ENCODE measurements at places on chromosomes 2 and 18. TPM values are rescaled to one million over a fixed set of nuclear protein-coding genes. Genes with fewer than 3 reads are reported as not detected.

DNA sequence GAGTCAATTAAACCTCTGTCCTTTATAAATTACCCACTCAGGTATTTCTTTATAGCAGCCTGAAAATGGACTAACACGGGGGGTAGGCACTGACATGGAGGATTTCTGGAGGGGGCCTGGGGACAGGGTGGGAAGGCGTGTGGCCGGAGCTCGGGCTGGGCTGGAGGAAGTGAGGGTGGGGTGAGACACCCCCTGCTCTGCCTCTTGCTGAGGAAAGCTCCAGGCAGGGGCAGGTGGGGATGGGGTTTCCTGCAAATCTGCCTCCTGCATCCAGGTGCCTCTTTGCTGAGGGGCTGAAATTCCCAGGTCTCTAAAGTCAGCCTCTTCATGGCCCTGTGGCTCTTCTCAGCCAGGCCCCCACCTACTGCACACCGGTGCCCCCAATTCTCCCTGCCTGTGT, 25.7 kb upstream of the OTOS start:
- no peak for DNase-seq

DNA sequence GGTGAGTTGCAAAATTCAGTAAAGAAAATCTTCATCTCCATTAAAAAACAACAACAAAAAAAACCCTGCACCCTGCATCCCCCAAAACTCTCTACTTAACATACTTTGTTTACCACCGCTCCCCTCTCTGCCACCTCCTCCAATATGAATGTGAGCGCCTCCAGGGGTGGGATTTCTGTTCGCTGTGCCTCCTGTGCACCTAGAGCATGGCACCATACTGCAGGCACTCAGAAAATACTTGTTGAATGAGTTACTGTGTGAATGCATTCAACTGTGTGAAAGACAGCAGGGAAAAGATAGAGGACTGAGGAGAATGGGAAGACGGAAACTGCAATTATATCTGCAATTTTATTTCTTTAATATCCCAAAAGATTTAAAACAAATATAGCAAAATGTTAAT, 4.5 kb downstream of the CEBPZ start:
- peak; percentile 12 for DNase-seq

The FN1 gene
- polyA plus RNA-seq: 284 TPM

GRCh38 chr2:94960266-94960665, 65.2 kb upstream of the MAL start:
- no peak for DNase-seq

- DNase-seq: no peak
These were observed 263.8 kb downstream of the RAD51AP2 start for GRCh38 chr2:17254421-17254820.

DNA sequence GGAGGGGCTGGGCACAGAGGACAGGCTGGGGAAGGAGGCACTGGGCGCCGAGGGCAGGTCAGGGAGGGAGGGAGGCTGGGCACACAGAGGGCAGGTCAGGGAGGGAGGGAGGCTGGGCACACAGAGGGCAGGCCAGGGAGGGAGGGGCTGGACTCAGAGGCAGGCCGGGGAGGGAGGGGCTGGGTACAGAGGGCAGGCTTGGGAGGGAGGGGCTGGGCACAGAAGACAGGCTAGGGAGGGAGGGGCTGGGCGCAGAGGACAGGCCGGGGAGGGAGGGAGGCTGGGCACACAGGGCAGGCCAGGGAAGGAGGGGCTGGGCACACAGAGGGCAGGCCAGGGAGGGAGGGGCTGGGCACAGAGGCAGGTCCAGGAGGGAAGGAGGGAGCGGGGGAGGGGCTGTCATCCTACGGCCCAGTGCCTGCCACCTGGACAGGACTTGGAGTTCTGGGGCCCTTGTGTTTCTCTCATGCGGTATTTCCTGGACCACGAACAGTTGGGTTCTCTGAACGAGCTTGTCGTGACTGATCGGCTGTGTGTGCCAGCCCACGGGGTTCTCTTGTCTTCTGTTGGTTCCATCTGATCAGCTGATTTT, 46.7 kb upstream of the KCNG2 start:
- no peak for DNase-seq

DNA sequence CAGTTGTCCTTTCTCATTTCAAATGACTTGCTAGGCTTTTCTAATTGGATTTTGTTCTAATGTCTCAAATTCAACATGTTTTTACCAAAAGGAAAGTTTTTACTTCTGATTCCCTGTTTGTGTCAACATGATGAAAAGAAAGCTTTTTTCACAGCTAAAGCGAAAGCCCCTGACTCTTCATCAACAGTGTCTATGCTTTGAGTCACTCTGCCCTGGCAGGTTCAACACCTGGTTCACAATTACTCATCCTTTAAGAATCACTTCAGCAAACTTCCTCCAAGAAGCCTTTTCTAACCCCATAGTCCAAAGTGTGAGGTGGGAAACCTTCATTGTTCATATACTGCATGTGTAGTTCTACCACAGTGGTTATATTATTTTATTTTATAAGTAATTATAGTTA, 7.6 kb upstream of the DSG2 start:
- no peak for DNase-seq

DNA sequence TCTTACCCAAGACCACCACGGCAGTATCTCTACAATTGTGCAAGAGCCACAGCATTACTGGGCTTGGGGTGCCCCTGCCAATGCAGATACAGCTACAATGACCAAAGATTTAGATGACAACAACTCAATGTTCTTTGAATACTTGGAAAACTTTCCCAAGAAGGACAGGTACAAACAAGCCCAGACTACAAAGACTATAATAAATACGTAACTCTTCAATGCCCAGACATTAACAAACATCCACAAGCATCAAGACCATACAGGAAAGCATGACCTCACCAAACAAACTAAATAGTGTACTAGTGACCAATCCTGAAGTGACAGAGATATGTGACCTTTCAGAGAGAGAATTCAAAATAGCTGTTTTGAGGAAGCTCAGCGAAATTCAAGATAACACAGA, 62.8 kb downstream of the ICA1L start:
- no peak for DNase-seq

DNA sequence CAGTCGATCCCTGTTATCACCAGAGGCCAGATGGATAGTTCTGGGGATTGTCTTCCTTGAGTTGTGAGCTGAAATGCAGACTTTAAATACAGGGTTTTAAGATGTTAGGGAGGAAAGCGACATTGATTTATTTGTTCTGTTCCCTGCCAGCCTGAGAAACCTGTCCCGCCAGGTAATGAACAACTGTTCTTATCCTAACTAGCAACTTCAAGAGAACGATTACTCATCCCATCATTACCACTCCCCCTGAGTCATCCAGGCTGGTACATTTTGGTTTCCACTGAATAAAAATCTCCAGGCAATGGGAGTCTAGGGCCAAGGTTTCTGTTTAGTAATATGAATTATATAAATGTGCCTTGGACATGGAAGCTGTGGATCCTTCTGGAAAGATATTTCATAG, 131.2 kb downstream of the LYPD6B start:
- DNase-seq: no peak

- DNase-seq: no peak
These were observed 6.5 kb downstream of the GLS start for GRCh38 chr2:190887089-190887488.

- DNase-seq: no peak
These were observed 117.3 kb upstream of the TTC39C start for GRCh38 chr18:23897291-23897690.

GRCh38 chr2:11495844-11496681, 30.1 kb upstream of the E2F6 start:
- peak; percentile 18 for DNase-seq

DNA sequence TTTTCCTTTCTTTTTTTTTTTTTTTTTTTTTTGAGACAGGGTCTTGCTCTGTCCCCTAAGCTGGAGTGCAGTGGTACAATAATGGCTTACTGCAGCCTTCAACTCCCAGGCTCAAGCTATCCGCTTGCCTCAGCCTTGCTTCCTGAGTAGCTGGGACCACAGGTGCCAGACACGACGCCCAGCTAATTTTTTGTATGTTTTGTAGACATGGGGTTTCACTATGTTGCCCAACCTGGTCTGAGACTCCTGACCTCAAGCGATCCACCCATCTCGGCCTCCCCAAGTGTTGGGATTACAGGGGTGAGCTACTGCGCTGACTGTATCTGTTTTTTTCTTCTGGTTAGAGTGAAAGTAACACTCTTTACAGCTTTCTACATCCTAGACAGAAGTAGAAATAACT, 240.3 kb upstream of the FBXO11 start:
- DNase-seq: no peak

DNA sequence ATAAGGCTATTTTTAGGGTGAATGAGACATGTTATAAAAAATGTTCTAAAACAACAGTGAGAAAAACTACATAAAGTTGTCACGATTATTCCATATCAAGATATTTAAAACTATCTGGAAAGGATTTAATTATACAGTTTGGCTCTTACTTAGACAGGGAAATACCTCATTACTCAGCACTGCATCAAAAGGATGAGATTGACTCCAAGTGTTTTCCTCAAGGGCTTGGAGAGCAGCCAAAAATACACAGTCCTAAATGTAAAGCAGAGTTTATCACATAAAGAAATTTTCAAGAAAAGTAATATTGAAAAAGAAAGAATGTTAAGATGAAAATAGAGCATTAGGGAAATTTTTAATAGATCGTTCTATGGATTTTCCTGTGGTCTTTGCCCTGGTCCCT, 285.5 kb upstream of the NETO1 start:
- DNase-seq: no peak

DNA sequence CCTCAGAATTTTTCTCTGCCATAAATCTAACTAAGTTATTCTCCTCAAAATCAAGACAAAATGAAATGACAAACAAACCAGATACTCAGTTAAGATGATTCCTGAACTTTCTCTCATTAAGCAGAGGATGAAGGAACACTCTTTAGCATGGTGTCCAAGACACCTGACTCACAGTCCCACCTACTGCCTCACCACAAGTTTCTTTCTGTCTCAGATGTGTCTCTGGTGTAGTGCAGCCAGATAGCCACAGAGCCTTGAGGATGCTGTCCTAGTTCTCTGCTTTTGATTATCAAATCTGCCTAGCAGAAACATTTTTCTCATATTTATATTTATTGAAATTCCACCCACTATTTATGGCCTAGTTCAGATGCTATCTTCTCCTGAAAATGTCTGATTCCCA, 103.6 kb upstream of the TMEM200C start:
- no peak for DNase-seq

The PPP1CB gene
- 126 TPM for polyA plus RNA-seq

- DNase-seq: no peak
These were observed 858 bp downstream of the POLR1B start for GRCh38 chr2:112542984-112543661.

DNA sequence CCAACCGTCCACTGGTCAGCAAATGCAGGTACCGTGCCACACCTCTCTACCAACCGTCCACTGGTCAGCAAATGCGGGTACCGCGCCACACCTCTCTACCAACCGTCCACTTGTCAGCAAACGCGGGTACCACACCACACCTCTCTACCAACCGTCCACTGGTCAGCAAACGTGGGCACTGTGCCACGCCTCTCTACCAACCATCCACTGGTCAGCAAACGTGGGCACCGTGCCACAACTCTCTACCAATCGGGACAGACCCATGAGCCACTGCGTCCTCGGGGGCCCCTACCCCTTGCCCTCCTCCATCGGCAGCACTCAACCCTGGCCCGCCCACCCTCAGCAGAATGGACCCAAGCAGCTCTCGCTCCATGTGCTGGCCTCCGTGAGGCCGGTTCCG, 226.4 kb upstream of the SALL3 start:
- no peak for DNase-seq

The GREB1 gene
- 4.6 TPM for polyA plus RNA-seq

DNA sequence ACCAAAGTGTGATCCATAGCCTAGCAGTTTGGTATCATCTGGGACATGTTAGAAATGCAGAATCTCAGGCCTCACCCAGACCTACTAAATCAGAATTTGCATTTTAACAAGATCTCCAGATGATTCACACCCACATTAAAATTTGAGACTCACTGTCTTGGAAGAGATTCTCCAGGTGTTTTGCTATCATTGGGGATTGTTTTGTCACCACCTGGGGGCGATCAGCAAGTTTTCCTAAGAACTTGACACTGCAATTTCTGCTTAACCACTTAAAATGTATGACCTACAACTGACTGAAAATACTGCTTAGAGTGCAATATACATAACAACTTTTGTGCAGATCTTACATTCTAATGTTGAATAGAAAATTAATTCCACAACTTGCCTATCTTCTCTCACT, 18.9 kb upstream of the ITGA4 start:
- no peak for DNase-seq

GRCh38 chr2:75025633-75026380, 67.4 kb downstream of the POLE4 start:
- DNase-seq: no peak

- DNase-seq: peak; percentile 57
These were observed 54.3 kb downstream of the PKDCC start for GRCh38 chr2:42102024-42102590.
